Muscle of leg (tissue), 16 donors: ENCODE measurements at places on chromosomes 12 and 14. TPM values are rescaled to one million over a fixed set of nuclear protein-coding genes. Genes with fewer than 3 reads are reported as not detected.

Gene RCOR1
- total RNA-seq, result 16.2 TPM

Gene PPM1H
- total RNA-seq, result 3.3 TPM

Gene SERPINA1
- 2.0 TPM for total RNA-seq

Gene PTCSC3
- total RNA-seq, result not detected

Gene FAIM2
- 3.6 TPM for total RNA-seq

Gene RNFT2
- 1.3 TPM for total RNA-seq

Gene TCL1A
- total RNA-seq, result 0.40 TPM

Gene HPD
- total RNA-seq, result 0.04 TPM

Gene CLEC1B
- total RNA-seq, result 0.13 TPM

Gene TSHR
- total RNA-seq, result 0.31 TPM

Gene BDKRB1
- 0.53 TPM for total RNA-seq

Gene ALDH1L2
- total RNA-seq, result 7.5 TPM
